CD4-positive, alpha-beta T cell treated with Interferon alpha-2 for 1 hour (primary cell): ENCODE measurements at places on chromosomes 11 and 22.

GRCh38 chr11:1978720-1979473 lies 18.7 kb downstream of the H19 start:
- no peak for DNase-seq

DNA sequence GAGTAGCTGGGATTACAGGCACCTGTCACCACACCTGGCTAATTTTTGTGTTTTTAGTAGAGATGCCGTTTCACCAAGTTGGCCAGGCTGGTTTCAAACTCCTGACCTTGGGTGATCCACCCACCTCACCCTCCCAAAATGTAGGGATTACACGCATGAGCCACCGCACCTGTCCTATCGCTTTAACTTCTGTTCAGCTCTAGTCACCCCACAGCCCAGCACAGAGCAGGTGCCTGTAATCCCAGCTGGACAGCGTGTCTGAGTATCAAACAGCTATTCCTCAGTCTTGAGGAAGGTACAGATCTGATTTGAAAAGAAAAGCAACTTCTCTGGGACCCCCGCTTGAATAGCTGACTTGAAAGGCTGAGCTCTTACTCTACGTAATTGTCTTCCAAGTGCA lies 149.1 kb downstream of the CTTN start:
- no peak for DNase-seq

- peak; percentile 35 for DNase-seq
Observed at GRCh38 chr11:112880495-112880894, 80.7 kb upstream of the NCAM1 start.

- DNase-seq: peak; percentile 65
Observed at GRCh38 chr11:48107188-48107704, 109.4 kb upstream of the OR4B1 start.

- DNase-seq: no peak
Observed at GRCh38 chr22:19044381-19044780, 77.8 kb downstream of the DGCR2 start.

DNA sequence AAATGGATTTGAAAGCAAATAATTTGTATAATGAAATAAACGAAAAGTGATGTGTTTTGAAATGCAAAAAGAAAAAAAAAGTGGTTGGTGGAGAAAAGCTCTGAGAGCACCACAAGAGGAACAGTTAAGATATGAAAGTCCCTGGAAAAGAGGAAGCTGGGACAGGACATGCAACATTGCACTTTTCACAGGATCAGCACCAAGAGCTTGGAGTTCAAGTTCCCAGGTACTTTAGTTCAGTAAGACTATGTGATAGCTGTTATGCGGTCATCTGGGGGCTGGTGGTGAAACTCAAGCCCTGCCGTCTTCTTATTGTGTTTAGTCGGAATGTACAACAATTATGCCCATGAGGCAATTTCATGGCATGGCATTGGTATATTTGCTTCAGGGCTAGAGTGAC lies 17.1 kb upstream of the MS4A4A start:
- DNase-seq: no peak

DNA sequence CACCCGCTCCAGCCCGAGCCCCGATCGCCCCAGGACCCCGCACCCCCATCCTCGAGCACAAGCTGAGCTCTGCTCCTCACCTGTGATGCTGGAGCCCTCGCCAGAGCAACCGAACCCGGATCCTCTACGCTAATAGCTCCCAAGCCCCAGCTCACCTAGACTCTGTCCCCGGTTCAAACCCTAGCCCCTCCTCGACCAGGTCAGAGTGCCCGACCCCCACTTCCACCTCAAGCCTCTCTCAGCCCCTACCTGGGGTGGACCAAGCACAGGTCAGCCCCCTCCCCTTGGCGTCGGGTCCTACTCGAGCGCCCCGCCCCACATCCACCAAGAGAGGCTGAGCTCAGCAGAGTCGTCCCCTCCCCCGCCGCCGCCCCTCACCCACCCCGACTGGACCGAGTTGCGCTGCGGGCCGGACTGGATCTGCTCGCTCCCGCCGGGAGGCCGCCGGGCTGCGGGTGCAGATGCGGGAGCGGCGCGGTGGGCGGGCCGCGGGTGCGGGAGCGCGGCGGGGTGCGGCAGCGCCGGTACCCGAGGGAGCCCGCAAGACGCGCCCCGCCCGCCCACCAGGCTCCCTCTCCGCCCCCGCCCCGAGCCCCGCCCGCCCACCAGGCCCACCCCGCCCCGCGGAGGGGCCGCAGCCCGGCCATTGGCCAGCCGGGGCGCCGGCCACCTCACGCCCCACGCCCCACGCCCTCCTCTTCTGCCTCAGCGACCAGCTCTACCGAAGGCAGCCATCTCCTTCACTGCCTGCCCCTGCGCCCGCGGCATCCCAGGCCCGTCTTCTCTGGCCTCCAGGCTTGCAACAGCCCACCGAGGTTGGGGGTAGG lies 577 bp upstream of the DKK3 start:
- no peak for DNase-seq

DNA sequence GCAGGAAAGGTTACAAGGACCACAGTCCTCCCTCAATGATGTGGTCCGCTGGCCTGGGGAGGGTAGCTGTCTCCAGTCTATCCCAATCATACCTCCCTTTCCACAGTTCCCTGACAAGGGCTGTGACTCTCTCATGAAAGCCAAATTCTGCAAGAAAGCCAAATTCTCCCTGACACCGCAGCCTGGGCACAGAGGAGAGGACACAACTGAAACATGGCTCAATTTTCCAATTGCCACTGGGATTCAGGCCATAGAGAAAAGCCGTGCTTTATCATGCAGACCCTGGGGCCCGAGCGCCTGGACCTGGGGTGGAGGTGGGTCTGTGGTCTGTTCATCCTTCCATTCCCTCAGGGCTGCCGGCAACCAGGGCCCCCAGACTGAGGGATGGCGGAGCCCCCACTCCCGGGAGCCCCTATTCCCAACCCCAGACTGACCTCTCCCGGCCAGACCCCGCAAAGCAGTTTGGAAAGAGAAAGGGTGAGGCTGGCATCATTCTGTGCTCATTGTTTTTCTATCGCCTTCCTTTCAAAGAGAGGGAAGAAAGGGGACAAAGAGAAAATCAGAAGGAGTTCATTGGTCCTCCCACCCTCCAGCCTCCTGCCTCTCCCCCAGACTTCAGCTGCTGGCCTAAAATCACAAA lies 239.5 kb downstream of the BUD13 start:
- DNase-seq: no peak

DNA sequence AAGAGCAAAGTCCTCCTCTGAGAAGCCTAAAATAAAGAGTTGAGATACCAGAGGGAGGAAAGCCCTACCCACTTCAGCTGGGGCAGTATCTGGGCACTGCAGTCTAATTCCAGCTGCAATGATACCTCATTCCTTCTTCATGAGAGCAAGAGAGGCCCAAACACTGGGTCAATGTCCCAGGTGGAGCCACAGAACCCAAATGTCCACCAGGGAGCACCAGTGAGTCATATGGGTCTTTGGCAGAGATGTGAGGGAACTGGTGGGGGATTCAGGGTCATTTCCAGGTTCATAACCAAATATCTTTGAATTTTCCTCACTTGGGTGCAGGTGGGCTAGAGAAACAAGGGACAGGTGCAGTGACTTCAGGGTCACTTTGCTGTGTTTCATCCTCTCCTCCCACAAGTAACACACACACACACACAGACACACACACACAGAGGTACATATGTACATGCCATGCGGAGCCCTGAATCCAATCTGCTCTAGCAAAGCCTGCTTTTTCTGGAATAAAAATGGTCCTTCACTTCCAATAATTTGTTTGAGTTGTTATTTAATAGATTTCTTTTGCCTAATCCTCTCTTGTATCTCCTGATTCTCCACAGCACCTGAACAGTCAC lies 585.4 kb downstream of the SOX6 start:
- DNase-seq: peak; percentile 1

- no peak for DNase-seq
Observed at GRCh38 chr11:45026835-45027234, 76.2 kb upstream of the TP53I11 start.

- DNase-seq: no peak
Observed at GRCh38 chr11:132712466-132712865, 819.8 kb downstream of the OPCML start.
